BJ (cell line): ENCODE measurements at places on chromosomes 7 and 10. TPM values are rescaled to one million over a fixed set of nuclear protein-coding genes. Genes with fewer than 3 reads are reported as not detected.

DNA sequence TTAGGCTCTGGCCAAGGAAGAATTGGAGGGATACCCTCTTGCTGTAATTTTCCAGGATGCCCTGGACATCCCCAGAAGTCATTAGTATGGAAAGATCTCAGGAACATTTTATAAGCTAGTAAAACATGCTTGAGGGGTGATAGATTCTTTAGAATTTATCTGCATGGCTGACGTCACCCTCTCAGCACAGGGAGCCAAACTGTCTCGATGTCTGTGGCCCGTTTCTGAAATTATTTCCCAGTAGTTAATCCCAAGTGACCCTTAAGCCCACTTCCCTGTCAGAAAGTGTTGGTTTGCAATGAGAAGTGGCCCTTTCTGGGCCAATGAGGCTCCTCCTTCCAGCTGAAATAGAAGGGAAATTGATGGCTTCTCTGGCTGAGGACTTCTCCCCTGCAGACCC lies 184.5 kb upstream of the BMPER start:
- DNase-seq = no peak

- no peak for DNase-seq
Measured at GRCh38 chr7:77235276-77235675, 35.7 kb upstream of the FGL2 start.

DNA sequence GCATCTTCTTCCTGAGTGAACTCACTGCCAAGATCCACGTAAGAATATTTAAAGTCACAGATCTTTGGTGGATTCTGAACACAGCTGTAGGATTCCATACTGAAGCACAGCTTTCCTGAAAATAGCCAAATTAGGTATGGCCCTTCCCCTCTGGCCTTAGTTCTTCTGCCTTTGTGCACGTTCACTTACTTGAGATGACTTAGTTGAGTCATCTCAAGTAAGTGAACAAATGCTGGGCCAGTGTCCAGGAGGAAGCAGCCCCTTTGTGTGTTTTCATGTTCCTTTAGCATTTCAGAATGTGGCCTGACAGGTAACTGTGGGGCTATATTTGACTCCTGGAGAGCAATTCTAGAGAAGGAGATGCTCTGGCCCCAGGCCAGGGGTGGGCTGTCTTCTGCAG lies 51.5 kb downstream of the CCNY start:
- DNase-seq = no peak

- no peak for DNase-seq
Measured at GRCh38 chr10:30389543-30389942, 40.5 kb upstream of the MTPAP start.

- DNase-seq = no peak
Measured at GRCh38 chr7:46033592-46033991, 112.5 kb upstream of the IGFBP3 start.

DNA sequence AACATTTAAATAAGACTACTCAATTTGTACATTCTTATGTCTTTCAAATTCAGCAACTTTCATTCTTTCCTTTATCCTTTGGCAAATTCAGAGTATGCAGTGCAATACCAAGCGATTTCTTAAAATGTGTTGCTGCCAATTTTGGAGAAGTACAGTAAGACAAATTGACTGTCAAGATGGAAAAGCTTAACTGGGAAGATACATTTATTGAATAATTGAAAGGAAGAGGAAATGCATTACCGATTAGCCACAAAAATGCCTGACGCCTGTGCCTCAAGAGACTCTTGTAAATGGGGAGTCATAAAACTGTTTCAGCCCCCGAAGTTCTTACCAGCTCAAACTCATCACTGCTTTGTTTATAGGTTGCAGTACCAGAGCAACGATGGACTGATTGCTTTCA lies 373.3 kb upstream of the GALNT17 start:
- DNase-seq = no peak

- DNase-seq = no peak
Measured at GRCh38 chr7:157429001-157429679, 92.3 kb downstream of the DNAJB6 start.

DNA sequence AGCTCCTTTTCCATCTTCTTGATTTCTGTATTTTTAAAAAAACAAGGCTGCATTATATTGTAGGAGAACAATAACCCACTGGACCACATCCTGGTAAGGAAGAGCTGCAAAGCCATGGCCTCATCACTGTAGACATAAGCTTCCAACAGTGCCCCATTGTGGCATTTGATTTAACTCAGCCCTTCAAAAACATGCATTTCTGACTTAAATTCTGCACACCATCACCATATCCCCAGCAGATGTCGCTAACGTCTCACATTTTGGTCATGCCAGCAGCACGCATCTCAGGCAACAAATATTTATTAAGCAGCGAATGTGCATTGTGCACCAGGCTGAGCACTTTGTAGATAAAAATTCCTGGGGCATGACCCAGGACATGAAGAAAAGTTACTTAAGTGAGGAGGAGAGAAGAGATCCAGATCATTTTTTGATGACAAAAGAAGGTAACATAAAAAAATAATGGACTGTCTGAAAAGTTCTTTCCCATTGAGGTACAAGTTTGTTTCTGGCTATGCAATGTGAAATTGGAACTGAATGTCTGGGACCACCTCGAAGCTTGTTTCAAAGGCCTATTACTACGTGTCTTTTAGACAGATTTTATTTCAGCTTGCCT lies 164.6 kb upstream of the CDCA7L start:
- DNase-seq = peak; percentile 38

DNA sequence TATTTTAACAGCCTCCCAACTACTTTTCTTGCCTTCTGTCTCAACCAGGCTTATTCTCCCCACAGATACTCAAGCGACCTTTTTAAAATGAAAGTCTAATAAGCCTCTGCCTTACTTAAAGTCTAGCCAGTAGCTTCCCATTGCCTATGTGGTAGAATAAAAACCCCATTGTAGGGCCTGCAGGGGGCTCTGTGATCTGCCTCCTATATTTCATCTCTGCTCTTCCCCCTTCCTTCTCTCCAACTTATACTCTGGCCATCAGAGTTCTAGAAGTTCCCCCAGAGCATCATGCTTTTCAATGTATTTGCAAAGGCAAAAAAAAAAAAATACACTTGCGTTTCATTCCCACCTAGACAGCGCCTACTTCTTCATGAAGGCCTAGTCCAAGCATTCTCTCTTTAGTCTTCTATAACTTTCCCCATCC lies 167.7 kb upstream of the ADO start:
- no peak for DNase-seq

DNA sequence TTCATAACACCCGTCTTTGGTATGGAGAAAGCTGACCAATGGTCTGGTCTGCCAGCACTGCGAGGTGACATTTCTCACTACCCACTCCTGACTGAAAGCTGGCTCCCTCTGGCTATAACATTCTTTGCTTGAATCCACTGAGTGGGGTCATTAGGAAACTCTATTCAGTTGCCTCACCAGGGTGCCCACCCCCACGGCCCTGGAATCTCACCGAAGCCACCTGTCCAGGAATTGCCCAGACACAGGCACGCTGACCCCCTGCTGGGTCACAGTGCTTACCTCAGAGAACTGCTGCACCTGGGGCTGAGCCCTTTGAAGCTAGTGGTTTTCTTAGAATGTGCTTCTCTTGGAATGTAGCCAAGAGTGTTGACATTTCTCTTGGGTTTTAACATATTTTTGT lies 28.6 kb downstream of the HECW1 start:
- DNase-seq = no peak

GRCh38 chr10:49751216-49751615 lies 10.9 kb downstream of the OGDHL start:
- DNase-seq = no peak

DNA sequence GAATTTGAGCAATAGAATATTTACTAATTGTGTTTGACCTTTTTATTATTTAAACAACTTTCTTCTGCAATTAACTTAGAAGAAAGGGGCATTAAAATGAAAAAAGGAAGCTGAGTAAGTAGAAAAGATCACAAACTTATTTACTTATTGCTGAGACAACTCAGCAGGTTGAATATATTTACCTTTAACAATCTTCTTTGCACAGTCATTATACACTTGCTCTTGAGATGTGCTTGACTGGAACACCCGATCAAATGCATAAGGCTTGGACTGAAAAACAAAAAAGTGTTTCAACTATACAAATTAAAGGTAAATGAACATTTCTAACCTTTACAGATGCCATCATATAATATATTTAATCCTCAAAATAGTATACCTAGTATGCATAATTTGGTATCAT lies 7.9 kb downstream of the KIF5B start:
- DNase-seq = no peak

DNA sequence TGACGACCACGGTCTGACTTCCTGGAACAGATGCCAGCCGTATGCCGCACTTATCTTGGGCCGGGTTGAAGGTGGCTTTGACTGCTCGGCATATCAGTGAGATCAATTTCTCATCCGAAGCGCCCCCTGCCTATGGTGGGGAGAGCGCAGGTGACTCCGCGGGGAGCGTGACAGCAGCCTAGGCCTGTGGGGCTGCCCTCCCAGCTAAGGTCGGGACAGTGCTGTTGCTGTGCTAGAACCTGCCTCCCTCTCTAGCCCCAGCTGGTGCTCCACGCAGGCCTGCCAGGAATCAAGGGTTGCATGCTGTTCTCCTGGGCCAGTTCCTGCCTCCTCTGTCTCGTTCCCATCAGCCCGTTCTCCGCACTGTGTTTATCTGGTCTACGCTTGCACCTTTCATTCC lies 49.8 kb downstream of the PODXL start:
- DNase-seq = no peak

GRCh38 chr7:131403322-131403721 lies 75.6 kb downstream of the MKLN1 start:
- DNase-seq = no peak

- no peak for DNase-seq
Measured at GRCh38 chr10:101414034-101414433, 60.1 kb downstream of the BTRC start.

GRCh38 chr7:124635416-124635815 lies 130.2 kb downstream of the GPR37 start:
- DNase-seq = no peak

GRCh38 chr10:52443419-52444388 lies 129.6 kb downstream of the DKK1 start:
- peak; percentile 90 for DNase-seq

DNA sequence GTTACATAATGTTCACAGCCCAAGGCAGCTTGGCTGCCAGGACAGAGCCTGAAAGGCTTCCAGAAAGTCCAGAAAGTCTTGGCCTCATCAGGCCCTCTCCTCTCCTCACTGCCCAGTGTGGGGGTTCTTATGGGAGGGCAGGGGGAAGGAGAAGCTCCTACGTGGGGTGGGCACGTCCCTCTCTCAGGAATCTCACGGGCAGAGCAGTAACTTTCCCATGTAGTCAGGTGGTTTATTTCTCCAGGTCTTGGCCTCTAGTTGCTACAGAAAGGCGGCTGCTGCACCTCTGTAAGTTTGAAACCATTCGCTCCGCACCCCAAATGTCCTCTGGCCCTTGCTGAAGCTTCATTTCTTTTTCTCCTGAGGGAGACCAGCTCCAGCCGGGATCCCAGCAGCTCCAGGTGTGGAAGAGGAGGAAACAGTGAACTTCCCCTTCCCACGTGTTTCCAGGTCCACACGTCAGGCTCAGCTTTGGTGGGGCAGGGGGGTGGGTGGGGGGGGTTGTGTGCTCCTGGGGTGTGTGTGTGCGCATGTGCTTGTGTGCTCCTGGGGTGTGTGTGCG lies 320.3 kb downstream of the WDR37 start:
- DNase-seq = no peak

DNA sequence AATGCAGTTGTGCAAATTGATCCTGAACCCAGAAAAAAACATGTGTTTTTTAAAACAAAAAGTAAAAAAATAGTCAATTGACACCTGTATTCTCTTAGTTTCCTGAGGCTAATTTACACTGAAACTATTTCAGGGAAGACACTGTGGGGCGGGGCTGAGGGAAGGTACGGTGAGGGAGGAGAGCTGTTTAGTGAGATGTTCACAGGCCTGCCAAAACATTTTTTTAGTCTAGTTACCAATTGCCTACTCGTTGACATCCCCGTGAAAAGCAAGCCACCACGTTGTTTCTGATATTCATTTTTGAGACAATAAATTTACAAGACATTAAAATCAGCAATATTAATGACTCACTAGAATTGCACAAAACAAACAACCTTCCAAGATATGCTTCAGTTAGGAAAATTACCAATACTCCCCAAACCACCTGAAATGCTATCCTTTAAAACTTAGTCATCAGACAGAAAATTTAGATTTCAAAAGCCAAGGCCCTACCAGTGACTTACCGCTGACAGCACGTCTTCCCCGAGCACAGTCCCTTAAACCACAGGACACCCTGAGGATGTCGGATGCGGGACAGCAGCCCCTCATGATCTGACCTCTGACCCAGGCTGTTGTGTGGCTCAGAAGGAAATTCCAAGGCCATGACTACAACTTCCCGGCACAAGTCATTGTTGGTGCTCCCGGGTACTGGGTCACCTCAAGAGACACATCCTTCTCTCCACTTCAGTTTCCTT lies 279.2 kb downstream of the PRPF18 start:
- DNase-seq = peak; percentile 44

GRCh38 chr7:20299145-20299544 lies 31.6 kb upstream of the ITGB8 start:
- DNase-seq = no peak

DNA sequence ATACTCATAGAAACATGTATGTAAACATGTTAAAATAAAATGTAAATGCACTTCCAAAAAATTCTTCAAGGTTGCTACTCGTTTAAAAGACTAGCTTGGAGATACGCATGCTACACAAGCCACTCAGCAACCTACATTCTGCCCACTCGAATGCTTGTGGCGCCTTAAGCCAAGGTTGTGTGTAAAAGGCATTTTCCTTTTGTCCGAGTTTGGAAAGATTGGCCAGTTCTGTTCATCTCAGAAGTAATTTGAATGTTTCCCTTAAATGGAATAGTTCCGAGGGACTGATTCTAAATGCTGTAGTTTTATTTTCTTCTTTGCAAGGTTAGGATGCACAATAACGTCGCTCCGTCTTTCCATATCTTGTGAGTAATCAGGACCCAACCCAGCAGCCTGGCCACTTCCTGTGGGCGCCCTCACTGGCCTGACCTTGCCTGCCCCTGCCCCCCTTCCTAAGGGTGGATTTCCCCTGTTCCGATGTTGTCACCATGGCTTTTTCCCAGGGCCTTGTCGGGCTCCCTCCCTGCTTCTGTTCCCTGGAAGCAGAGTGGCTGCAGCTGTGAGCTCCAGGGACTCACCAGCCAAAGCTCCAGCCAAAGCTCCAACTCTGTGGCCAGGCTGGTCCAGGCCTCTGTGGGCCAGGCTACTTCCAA lies 70.6 kb downstream of the PTPRE start:
- DNase-seq = no peak

- DNase-seq = no peak
Measured at GRCh38 chr10:101289541-101289940, 60.3 kb upstream of the LBX1 start.

Gene FUOM
- polyA plus RNA-seq = 40.6 and 49.8 TPM in 2 replicates

Gene CCDC3
- polyA plus RNA-seq = 0.02 TPM in 1 of 2 replicates, not detected in the other

Gene KNDC1
- 1.0 and 1.1 TPM in 2 replicates for polyA plus RNA-seq

Gene CAMK2B
- 0.05 and 0.10 TPM in 2 replicates for polyA plus RNA-seq

Gene RARRES2
- polyA plus RNA-seq = 6.3 and 7.2 TPM in 2 replicates

Gene HMX2
- polyA plus RNA-seq = not detected in 2 replicates

Gene JMJD1C
- 14.2 and 26.2 TPM in 2 replicates for polyA plus RNA-seq

Gene CYP3A7
- polyA plus RNA-seq = not detected in 2 replicates

Gene SCRN1
- 81.4 and 107 TPM in 2 replicates for polyA plus RNA-seq

Gene DCLRE1A
- polyA plus RNA-seq = 3.2 and 5.6 TPM in 2 replicates

Gene KIAA1217
- polyA plus RNA-seq = 1.3 and 2.2 TPM in 2 replicates

Gene OIT3
- polyA plus RNA-seq = 0.07 TPM in 1 of 2 replicates, not detected in the other

Gene HERPUD2
- 46.3 and 53.0 TPM in 2 replicates for polyA plus RNA-seq

Gene WDFY4
- not detected in 2 replicates for polyA plus RNA-seq

Gene PSMG3
- 32.1 and 40.9 TPM in 2 replicates for polyA plus RNA-seq

Gene KIN
- 2.6 and 8.3 TPM in 2 replicates for polyA plus RNA-seq
